WTC11 (cell line): ENCODE measurements at places on chromosomes 11 and 22. TPM values are rescaled to one million over a fixed set of nuclear protein-coding genes. Genes with fewer than 3 reads are reported as not detected.

The CCDC188 gene
- total RNA-seq, result not detected in 3 replicates

The CASP12 gene
- total RNA-seq, result not detected in 3 replicates

The POU2F3 gene
- total RNA-seq, result 0.37 to 0.78 TPM (median 0.61 TPM) in 3 replicates

- DNase-seq, result no peak
Measured at GRCh38 chr11:86617502-86617901, 54.9 kb downstream of the ME3 start.

DNA sequence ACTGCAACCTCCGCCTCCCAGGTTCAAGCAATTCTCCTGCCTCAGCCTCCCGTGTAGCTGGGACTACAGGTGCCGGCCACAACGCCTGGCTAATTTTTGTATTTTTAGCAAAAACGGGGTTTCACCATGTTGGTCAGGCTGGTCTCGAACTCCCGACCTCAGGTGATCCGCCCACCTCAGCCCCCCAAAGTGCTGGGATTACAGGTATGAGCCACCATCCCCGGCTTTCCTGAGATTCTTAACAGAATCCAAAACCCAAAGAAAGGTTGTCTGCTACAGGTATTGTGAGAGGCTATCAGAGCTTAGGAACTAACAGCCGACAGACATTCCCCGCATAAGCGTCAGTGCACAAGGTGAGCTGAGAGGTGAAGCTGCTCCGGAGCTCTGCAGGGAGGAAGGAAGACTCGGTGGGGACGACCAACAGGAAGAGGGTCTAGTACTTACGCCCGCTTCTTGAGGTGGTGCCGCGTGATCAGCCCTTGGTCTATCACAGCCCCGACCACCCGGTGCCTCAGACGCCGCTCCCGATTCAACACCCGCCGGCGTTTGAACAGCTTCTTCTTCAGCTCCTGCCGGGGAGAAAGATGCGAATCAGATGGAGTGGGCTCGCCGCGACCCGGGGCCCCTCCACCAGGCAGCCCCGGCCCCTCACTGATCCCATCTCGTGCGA lies 470 bp downstream of the C11orf98 start:
- peak; percentile 60 for DNase-seq
